Panc1 (cell line): ENCODE measurements at places on chromosomes 1 and 21.

DNA sequence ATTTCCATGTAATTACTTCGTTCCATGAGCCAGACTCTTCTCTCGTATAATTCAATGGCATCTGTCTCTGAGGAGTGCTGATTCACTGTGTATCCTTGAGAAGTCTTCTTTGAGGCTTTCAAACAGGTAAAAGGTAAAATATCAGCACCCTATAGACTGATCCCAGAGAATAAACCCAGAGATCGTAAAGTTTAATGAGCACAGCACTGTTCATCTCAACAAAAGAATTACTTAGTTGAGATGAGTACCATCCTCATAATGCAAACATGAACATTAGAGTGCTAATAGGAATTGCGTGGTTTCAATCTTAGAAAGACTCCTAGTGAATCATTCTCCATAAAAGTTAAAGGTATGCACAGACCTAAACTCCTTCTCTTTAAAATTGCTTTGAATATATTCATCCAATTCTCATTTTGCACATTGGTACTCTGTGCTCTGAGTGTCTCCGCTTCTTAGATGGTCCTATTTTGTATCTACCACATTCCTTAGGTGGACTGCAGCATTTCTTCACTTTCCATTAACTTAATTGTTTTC, 97.2 kb downstream of the TBX15 start:
- no peak for DNase-seq
- H3K27me3 ChIP-seq = no peaks in the 10 kb centered on the region
- no peaks in the 10 kb centered on the region for H3K4me1 ChIP-seq
- H3K27ac ChIP-seq = no peak overlapping the region
- no peaks in the 10 kb centered on the region for H3K36me3 ChIP-seq

GRCh38 chr1:152745765-152746444, 11.9 kb upstream of the KPRP start:
- no peaks in the 10 kb centered on the region; the same call in 1 of the 2 replicates for H3K27me3 ChIP-seq
- DNase-seq = no peak
- no peaks in the 10 kb centered on the region for H3K36me3 ChIP-seq
- H3K4me3 ChIP-seq = no peak overlapping the region
- no peak overlapping the region for H3K27ac ChIP-seq

- H3K4me3 ChIP-seq = no peak overlapping the region
- no peak overlapping the region for H3K27ac ChIP-seq
- DNase-seq = no peak
- peaks cover 7% of the 10 kb centered on the region; the same call in 1 of the 2 replicates for H3K4me1 ChIP-seq
- H3K36me3 ChIP-seq = no peaks in the 10 kb centered on the region
Observed at GRCh38 chr1:151144474-151145303, 1.7 kb downstream of the SEMA6C start.

- peaks cover 13% of the 10 kb centered on the region for H3K4me1 ChIP-seq
- H3K27ac ChIP-seq = no peak overlapping the region
- no peak overlapping the region for H3K4me3 ChIP-seq
- H3K27me3 ChIP-seq = no peaks in the 10 kb centered on the region
- DNase-seq = peak; percentile 92
Observed at GRCh38 chr1:84090447-84091245, 53.4 kb upstream of the PRKACB start.

- no peak overlapping the region for H3K4me3 ChIP-seq
- H3K27ac ChIP-seq = no peak overlapping the region
Observed at GRCh38 chr1:193083365-193084088, 21.7 kb downstream of the GLRX2 start.

DNA sequence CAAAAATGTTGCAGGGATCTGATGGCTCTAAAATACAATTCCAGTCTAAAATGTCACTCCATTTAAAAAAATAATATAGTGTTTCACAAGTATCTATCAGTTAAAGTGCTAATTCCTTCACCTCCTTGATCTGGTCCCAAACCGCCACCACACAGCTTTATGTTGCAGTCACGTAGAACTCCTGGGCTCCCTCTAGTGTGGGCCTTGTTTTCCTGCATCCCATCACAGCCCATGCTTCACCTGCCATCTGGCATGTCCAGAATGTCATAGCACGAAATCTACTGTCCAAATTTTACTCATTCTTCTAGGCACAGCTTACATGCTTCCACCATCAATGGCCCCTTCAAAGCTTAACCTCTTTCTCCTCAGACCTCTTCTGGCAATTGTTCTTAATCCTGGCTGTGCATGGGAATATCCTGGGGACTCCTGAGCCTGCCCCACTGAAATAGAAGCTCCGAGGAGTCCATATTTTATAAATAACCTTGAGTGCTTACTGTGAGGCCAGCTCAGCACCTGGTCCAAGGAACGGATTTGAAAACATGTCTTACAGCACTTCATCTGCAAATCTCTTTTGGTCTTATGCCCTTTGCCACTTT, 15.5 kb downstream of the FYB2 start:
- no peaks in the 10 kb centered on the region for H3K36me3 ChIP-seq
- DNase-seq = peak; percentile 32
- no peaks in the 10 kb centered on the region for H3K4me1 ChIP-seq

GRCh38 chr1:21104683-21105082, 72.0 kb downstream of the EIF4G3 start:
- H3K4me1 ChIP-seq = no peaks in the 10 kb centered on the region
- no peaks in the 10 kb centered on the region for H3K36me3 ChIP-seq
- no peak for DNase-seq
- H3K4me3 ChIP-seq = no peak overlapping the region
- no peaks in the 10 kb centered on the region for H3K27me3 ChIP-seq

DNA sequence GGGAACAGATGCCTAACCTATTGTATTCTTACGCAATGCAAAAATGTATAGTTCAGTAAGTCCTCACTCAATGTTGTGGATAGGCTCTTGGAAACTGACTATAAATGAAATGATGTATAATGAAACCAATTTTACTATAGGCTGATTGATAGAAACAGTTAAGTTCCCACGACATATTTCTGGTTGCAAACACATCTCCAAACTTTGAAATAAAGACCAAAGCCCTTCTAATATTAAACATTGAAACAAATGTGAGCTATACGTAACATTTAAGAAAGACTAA, 29.1 kb downstream of the MAP3K21 start:
- H3K36me3 ChIP-seq = no peaks in the 10 kb centered on the region
- H3K27me3 ChIP-seq = no peaks in the 10 kb centered on the region
- no peak overlapping the region for H3K27ac ChIP-seq
- H3K4me3 ChIP-seq = no peak overlapping the region

DNA sequence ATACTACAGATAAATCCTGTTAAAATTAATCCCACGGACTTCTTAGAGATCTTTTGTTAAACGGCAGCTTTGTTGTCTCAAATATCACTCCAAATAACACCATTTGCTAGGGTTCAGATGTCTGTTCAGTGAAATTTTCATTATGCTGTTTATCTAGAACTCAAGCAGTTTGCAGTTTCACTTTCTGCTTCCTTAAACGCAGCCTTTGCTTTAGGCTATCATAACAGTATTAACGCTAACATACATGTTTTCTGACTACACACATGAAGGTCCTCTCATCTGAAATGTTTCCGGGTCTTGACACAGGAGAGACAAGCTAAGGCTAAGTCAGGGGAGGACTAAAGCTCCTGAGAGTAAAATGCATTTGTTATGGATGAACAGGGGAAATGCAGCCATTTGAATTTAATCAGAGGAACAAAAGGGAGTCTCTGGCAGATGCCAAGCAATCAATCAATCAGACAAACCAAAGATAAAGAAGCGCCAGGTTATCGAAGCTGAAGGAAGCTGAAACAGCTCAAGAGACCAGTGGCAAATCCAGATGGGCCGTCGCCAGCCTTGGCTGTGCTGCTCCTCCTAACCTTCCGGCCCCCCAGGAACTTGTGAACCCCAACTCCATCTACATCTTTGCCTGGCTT, 16.9 kb downstream of the CCSAP start:
- no peaks in the 10 kb centered on the region for H3K4me1 ChIP-seq
- H3K27ac ChIP-seq = no peak overlapping the region
- peaks cover 13% of the 10 kb centered on the region for H3K36me3 ChIP-seq

DNA sequence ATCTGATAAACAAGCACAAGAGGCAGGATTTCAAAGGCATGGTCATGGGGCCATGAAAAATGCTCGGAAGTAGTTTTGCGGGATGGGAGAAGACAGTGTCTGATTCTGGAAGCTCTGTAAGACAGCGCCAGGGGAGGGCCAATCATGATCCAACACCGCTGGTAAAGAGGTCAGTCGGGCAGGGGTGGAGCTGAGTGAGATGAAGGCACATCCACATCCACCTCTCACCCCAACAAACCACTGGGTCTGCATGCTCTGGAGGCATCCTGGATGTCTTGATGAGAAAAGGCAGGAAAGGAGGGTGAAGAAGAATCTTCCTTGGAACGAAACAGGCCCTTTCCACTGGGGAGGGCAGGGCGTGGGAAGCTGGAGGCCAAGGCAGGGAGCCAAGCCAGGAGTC, 288.3 kb downstream of the PCP4 start:
- no peaks in the 10 kb centered on the region for H3K27me3 ChIP-seq
- H3K4me3 ChIP-seq = no peak overlapping the region
- no peaks in the 10 kb centered on the region for H3K36me3 ChIP-seq
- no peaks in the 10 kb centered on the region for H3K4me1 ChIP-seq
- DNase-seq = no peak

GRCh38 chr1:168347630-168348029, 67.0 kb downstream of the TBX19 start:
- H3K27ac ChIP-seq = no peak overlapping the region
- no peaks in the 10 kb centered on the region for H3K4me1 ChIP-seq
- H3K27me3 ChIP-seq = no peaks in the 10 kb centered on the region
- no peak for DNase-seq
- H3K4me3 ChIP-seq = no peak overlapping the region

- no peaks in the 10 kb centered on the region for H3K4me1 ChIP-seq
- no peak overlapping the region for H3K27ac ChIP-seq
- no peak for DNase-seq
- H3K36me3 ChIP-seq = no peaks in the 10 kb centered on the region
Observed at GRCh38 chr21:31459457-31459856, 115.4 kb upstream of the TIAM1 start.

DNA sequence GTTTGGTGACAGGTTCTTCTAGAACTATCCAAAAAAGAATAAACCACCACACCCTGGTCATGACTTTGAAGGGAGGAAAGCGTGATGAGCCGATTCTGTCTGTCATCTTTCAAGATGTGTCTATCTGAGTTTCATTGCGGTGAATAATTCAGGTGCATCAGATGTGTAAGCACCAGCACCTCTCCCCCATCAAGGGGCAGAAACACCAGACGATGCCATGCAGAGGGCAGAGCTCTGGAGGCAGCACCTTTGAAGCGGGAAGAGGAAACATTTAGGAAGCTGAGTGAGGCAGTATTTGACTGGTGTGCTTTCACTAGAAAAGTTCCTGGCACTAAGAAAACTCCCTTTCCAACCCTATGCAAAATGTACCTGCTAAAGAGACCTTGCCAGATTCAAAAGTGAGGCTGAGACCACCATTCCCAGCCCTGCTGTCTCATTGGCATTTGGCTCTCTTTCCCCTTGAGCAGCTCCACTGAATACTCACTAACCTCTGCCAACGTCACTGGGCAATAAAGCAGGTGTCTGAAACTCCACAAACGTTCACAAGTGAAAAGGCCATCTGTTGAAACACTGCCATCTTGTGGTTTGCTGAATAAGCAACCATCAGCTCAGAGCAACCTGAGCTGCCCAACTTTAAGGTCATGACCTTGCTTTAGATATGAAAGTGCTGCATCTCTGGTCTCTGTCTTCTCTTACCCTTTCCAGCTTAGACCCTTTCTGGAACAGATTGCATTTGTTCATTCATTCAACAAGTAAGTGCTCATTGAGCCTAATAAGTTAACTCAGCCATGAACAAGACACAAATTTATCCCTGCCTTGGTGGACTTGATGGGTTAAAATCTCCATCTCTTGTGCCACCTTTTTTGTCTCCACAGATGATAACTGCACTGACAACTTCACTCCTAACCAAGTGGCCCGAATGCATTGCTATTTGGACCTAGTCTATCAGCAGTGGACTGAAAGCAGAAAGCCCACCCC, 228.6 kb downstream of the PAPPA2 start:
- no peaks in the 10 kb centered on the region for H3K36me3 ChIP-seq
- no peak overlapping the region for H3K4me3 ChIP-seq
- peak; percentile 35 for DNase-seq
- H3K4me1 ChIP-seq = no peaks in the 10 kb centered on the region
- 0 out of 2 replicates have a peak, but pooled peaks cover 2% of the 10 kb centered on the region for H3K27me3 ChIP-seq
- no peak overlapping the region for H3K27ac ChIP-seq

GRCh38 chr1:87673309-87673708, 344.6 kb downstream of the LMO4 start:
- no peaks in the 10 kb centered on the region for H3K4me1 ChIP-seq
- H3K36me3 ChIP-seq = no peaks in the 10 kb centered on the region

DNA sequence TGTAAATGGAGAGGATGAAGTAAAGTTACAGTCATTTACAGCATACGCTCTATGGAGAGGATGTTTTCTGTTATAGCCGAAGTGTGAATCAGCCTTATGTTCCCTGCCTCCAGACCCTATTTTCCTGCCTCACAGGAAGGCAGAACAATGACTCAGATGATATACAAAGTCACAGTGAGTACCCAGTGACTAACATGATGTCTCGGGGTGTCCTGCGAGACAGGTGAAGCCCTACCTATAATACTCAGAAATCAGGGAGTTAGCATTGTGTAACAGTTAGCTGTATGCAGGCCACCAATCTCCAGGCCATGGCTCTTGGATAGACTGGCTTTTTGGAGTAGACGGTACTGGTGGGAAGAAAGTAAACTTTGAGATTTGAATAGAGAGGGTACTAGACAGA, 55.6 kb upstream of the FBXO28 start:
- H3K36me3 ChIP-seq = no peaks in the 10 kb centered on the region
- peaks cover 2% of the 10 kb centered on the region; the same call in 1 of the 2 replicates for H3K4me1 ChIP-seq
- DNase-seq = no peak
- no peak overlapping the region for H3K4me3 ChIP-seq
- no peaks in the 10 kb centered on the region for H3K27me3 ChIP-seq
- H3K27ac ChIP-seq = no peak overlapping the region

- DNase-seq = no peak
- H3K36me3 ChIP-seq = no peaks in the 10 kb centered on the region
- H3K4me1 ChIP-seq = no peaks in the 10 kb centered on the region
Observed at GRCh38 chr1:214718724-214719123, 115.7 kb downstream of the CENPF start.

GRCh38 chr1:234908571-234908970, 220.1 kb downstream of the TOMM20 start:
- peak overlapping the region; percentile 36; the same call in 1 of the 2 replicates for H3K27ac ChIP-seq
- DNase-seq = no peak
- no peaks in the 10 kb centered on the region for H3K4me1 ChIP-seq
- H3K4me3 ChIP-seq = no peak overlapping the region
- H3K36me3 ChIP-seq = no peaks in the 10 kb centered on the region
- H3K27me3 ChIP-seq = no peaks in the 10 kb centered on the region

DNA sequence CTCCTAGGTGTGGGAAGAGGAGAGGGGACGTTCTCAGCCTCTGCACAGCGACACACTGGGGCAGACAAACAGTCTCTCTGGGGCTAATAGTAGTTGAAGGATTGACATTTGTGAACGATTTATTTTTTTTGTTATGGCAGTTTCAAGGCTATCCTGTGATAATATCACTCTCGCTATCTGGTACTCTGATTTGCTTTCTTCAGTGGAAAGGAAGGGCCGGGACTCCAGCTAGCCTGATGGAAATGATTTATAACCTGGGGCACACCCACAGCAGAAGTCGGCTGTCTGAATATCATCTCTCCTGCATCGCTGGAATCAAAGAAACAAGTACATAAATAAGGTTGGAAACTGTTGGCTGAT, 122.7 kb downstream of the KCNN3 start:
- H3K4me1 ChIP-seq = no peaks in the 10 kb centered on the region
- H3K27me3 ChIP-seq = peaks cover 9% of the 10 kb centered on the region
- H3K27ac ChIP-seq = no peak overlapping the region
- H3K4me3 ChIP-seq = no peak overlapping the region
- DNase-seq = no peak
